GM23248 (cell line): ENCODE measurements at places on chromosomes 11 and 22.

DNA sequence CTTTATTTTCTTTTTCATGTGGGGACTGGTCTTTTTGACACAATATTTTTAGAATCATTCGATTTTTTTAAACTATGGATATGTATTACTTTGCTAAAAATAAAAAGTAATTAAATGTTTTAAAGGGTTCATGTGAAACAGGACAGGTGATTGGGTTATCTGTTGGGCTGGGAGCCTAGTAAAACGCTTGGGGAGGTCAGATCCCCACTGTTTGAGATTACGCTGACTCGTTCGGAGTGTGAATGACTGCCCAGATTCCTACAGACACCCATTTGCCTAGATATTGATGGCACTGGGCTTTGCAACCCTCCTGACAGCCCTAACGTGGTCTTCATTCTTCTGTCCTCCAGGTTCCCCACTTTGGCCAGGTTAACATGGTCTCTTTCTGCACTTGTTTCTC, 62.9 kb upstream of the UBASH3B start:
- no peak for DNase-seq

DNA sequence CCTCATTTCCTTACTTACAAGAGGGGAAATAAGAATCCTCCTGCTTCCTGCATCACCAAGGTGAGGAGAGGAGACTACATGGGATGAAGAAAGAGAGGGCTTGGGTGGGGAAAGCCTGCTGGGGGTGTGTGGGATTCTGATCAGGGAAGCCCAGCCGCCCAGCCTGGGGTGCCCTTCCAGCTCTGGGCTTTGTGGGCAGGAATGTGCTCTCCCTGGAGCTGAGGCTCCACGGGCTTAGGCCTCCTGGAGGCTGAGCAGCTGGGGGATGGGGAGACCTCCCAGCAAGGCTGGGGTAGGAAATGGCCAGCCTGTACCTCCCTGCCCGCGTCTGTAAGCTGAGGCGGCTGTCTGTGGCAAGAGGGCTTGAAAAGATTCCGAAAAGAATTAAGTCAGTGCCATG, 206.1 kb downstream of the GRIK4 start:
- no peak for DNase-seq

DNA sequence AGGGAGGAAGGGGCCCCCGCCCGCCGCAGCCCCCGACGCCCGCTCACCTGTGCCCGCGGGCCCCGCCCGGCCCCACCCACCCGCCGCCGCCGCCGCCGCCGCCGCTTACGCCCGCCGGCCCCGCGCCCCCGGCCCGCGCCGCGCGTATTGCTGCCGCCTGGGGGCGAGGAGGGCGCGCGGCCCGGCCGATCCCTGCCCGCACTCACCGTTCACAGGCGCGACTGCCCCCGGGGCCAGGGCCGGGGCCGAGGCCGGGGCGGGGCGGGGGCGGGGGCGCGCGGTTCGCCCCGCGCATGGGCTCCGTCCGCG, 212 bp downstream of the HRAS start:
- DNase-seq, result no peak

- DNase-seq, result peak; percentile 76
Observed at GRCh38 chr11:128701086-128701485, 7.2 kb downstream of the FLI1 start.

DNA sequence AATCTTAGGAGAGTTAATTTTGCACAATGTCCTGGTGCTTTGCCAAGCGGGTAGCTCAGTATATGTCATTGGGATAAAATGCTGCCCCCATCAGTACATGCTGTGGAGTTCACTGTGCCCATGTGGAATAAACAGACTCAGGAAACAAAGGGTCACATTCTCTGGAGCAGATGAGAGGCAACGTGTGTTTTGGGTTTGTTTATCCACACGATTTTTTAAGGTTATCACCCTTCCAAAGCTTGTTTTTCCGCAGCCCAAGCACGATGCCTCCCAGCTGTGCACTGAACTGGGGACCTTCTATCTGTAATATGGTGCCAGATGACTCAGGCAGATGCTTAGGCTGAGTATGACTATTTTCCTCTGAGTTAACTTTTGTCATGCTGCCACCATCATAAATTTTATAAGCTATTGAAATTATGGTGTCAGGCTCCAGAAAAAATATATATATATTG, 6.5 kb downstream of the OR4D6 start:
- DNase-seq, result peak; percentile 69

DNA sequence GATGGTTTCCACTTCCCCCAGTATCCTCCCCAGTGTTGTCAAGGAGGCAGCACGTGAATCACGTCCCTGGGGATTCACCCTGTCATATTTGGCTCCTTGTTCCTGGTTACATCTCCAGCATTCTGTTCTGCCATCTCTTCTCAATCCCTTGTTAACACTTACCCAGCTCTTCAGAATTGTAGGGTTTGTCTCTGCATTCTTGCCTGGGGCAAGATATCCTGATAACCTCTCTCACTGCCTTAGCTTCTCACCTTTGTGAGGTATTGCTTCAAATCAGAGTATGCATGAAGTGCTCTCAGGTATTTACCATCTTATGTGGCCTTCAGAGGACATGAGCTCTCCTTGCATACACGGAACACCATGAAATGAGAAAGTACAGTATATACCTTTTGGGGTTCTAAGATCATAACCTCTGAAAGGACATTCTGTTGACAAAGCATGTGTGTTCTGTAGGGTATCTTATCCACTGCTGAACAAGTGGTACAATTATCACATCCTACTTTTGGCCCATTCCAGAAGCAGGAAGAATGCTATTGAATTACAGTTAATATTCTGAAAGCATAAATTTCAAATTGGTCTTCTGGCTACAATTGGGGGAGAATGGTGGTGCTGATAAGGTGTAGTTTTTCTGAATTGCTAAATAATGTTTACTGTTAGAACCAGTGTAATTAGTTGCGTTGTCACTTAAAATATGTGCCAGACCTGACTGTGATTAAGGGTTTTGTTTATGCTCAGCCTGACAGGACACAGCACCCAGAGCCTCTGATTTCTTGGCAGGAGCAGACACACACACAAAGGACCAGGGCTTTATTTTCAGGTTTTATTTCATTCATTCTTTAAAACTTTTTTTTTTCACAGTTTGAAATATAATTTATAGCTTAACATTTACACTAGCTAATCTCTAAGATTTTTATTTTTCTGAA, 32.7 kb downstream of the VSTM5 start:
- peak; percentile 49 for DNase-seq

DNA sequence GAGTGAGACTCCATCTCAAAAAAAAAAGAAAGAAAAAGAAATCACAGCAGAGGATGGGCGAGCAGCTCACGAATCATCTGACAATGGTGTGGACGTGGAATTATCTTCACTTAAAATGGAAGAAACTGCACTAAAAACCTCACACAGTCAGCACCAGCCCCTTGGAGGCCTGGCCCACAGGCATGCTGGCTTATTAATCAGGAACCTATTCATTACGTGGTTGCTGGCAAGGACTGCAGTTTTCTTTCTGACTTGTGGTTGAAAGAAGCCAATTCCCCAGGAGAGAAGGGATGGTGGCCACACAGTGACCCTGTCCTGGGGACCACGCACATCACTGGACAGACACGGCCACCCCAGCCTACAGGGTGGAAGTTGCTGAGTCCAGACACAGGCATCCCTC, 401.1 kb downstream of the CTTN start:
- DNase-seq, result peak; percentile 43
